ENCODE measurements at places on chromosomes 7 and 10.

DNA sequence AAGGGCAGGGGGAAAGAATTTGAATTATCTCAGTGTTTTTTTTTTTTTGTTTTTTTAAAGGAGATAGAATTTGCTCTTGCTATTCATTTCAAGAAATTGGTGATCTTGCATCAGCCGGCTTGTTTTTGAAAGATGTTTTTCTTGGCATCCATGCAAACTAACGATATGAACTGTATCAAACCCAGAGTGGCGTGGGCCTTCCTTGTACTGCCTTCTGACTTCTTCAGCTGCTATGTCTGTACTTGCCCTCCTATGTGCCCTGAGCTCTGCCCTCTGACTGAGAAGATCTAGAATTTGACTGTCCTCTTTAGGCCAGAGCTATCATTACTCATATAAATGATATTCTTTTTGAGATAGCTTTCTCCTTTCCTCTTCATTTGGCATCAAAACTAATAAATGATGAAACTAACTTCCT is 183.1 kb downstream of the EXOC4 start:
- no peak for DNase-seq

- DNase-seq: no peak
These were observed 494.9 kb upstream of the AKR1E2 start for GRCh38 chr10:4331150-4331549.

DNA sequence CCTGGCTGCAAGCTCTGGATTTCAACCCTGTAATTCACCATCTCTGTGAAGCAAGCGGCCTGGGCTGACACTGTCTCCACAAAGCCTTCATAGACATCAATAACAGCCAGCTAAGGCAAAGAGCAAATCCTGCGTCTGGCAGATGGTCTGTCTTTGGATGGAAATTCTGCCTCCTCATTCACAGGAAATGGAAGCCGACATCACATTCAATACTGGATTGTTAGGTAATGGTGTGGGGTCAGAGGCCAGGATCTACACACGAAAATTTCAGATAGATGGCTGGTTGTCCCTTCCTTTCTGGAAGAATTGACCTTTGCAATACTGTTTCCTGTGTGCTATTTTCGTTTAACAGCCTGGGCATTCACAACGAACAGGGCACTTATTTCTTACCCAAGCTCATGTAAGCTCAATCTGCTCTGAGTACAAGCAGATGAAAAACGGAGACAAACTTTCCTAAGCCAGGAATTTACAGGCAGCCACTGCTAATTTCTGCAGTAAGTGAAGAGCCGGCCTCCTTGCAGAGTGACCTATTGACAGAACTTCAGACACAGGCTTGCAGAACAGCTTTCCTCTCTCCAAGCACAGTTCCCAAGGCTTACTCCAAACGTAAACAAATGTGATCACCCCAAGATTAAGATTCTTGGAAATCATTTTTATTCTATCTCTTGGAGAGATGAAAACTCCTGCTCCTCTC is 3.1 kb upstream of the ADAM12 start:
- no peak for DNase-seq

DNA sequence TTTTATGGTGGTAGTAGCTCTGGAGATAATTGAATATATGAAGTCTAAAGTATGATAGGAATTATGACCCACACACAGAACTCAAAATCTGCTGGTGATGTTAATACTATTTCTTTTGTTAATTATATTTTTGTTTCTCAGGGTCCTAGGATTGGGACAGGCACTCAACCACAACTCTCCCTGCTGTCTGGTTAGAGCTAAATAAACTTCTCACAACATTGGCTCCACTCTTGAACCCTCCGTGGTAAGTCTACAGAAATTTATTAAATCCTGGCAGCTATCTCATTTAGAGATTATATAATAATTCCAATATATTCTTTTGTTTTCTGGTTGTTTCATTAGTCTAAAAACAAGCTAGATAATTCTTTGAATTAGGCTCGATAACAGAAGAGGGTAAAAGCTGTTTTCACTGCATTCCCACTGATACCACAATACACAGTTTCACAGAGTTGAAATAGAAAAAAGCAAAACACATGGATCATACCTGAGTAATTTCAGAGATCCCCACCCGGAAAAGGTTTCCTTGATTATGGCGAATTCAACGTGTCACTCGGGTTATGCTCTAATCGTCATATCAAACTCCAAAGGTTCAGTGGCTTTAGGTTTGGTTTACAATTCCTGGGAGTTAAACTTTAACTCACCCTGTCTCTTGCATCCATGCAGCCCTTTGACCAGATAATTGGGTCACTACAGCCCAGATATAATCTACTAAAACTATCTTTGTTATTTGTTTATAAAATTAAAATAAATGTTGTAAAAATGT is at the start of gene A1CF:
A1CF (minus strand) TSS at position 531 of the 763 bp plus-strand sequence. CDS start 25,687 bp downstream, outside the sequence.
- no peak for DNase-seq

DNA sequence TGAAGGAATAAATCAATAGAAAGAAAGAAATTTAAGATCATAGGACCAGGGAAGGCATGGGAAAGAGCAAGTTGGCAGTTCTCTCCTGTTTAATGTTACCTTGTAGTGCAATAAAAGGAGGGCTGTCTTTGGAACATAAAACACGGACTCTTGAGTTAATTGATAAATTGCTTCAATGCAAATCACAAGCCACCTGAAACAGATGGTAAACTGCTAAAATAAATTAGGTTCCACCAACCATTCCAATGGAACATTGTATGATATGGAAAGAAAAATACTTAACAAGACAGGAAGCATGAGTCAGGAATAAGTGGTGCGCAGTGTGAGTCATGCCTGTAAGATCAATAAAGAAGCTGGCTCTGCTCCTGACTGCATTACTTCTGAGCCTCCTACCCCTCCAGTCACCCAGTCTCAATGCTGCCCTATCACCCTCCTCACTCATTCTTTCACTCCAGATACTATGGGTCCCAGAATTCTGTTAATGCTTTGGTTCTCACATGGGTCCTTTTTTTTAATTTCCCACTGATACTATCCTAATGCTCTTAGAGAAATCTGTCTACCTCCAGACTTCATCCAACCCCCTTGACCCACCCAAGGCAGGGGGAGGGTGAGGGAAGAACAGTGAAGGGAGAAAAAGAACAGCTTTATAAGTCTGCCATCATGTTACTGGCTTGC is 78.9 kb downstream of the LRRC17 start:
- DNase-seq: no peak

GRCh38 chr7:141045842-141046620 is 27.8 kb upstream of the TMEM178B start:
- DNase-seq: no peak

DNA sequence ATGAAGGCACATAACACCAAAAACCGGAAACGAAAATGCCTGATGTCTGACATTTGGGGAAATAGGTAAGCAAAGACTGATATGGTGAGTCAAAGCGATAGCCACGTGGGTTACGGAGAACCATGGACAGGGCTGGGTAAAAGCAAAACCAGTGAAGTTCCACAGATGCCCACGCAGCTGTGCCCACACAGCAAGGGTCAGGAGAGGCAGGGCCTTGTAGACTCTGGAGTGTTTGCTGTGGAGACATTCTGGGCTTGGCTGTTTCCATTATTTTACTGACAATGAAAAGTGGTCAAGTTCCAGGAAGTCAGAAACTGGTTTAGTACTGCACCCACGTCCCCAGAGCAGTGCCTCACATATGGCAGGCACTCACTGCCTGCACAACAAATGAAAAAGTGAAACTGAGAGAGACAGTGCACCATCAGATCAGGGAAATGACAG is 148.7 kb downstream of the ZMYND11 start:
- DNase-seq: no peak

GRCh38 chr10:133336577-133337369 is at the start of gene CALY:
Gene CALY (minus strand): TSS chr10:133336896. CDS start chr10:133328989, 7,907 bp downstream.
- peak; percentile 58 for DNase-seq

DNA sequence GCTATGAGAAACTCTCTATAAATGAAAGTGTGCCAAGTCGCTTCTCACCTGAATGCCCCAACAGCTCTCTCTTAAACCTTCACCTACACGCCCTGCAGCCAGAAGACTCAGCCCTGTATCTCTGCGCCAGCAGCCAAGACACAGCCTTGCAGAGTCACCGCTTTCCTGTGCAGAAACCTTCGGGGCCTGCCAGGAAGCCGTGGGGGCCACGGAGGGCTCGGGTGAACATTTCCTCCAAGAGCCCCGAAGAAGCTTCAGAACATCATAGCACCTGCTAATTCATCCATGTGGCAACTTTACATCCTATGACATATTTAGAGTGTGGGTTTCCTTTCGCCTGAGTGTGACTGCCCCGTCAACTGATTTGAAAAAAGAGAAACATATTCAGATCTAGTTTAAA is 55.7 kb upstream of the PRSS58 start:
- no peak for DNase-seq

DNA sequence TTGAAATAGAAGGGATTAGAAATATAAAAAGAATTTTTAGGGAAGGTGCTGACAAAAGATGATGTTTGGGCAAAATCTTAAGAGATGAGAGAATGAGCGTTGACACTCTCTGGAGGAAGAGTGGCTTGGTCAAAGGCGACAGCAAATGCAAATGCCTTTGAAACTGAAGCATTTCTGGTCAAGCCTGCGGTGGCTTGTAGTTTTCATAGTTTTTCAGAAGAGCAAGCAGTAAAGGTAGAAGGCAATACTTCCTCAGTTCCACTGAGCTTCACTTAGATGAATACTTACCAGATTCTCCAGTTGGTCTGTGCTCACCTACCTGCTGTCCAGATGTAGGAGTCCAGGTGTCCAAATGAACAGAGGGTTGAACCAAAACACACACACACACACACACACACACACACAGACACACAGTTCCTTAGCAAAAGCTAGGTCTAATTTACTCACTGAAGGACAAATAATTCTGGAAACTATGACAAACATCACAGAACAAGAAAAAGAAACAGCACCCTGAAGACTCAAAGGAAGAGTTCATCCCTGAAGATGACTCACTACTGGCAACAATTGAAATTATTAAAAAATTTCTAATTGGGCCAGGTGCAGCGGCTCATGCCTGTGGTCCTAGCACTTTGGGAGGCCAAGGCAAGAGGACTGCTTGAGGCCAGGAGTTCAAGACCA is 12.1 kb upstream of the STK17A start:
- DNase-seq: no peak

- DNase-seq: no peak
These were observed 58.5 kb downstream of the MICU1 start for GRCh38 chr10:72567421-72567820.

- no peak for DNase-seq
These were observed 1.0 kb downstream of the TWIST1 start for GRCh38 chr7:19116121-19117090.

GRCh38 chr7:100107890-100108289 is 6.4 kb downstream of the AP4M1 start:
- no peak for DNase-seq

GRCh38 chr10:129962031-129962871 is 1.8 kb downstream of the EBF3 start:
- DNase-seq: no peak

GRCh38 chr7:102080434-102081243 is 206.0 kb upstream of the SH2B2 start:
- DNase-seq: no peak

GRCh38 chr7:111835066-111835465 is 272.8 kb upstream of the IMMP2L start:
- no peak for DNase-seq

- no peak for DNase-seq
These were observed 502 bp downstream of the PRKRIP1 start for GRCh38 chr7:102396710-102397019.

DNA sequence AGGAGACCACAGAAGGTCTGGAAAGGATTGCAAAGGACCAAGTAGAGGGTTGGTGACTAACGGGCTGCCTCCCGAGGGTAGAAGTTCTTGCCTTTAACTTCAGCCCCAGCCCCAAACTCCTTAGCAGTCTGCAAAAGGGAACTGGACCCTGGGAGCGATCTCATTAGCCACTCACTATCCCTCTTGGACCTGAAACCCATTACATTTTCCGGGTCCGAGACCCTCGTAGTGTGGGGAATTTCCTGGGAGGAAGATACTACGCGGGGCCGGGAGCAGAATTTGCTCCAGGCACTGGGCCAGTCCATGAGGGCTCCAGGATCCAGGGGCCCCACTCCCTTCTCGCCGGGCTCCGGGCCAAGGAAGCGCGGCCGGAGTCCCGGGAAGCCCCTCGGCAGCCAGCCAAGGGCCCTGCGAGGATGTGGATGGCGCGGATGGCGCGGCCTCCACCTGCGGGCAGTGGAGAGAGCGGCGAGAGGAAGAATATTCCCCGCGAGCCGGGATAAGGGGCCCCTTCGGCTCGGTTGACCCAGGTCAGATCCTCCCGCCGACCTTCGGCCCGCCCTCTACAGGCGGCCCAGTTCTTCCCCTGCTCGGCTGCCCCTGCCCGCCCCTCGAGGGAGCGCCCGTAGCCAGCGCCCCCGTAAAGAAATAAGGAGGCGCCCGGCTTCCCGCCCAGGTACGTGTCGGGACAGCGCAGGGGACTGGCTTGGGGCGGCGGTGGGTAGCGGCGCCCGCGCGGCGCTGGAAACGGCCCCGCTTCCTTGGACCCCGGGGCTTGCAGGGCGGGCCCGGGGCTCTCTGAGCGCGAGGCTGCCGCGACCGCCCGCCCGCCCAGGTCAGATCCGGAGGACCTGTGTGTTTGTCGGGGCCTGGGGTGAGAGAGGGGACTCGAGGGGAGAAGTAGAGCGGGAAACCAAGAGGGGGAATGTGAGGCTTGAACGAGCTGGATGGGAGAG is at the start of gene MYO3A:
MYO3A (plus strand) TSS at position 577 of the 956 bp plus-strand sequence. CDS start 17,882 bp downstream, outside the sequence.
- no peak for DNase-seq

DNA sequence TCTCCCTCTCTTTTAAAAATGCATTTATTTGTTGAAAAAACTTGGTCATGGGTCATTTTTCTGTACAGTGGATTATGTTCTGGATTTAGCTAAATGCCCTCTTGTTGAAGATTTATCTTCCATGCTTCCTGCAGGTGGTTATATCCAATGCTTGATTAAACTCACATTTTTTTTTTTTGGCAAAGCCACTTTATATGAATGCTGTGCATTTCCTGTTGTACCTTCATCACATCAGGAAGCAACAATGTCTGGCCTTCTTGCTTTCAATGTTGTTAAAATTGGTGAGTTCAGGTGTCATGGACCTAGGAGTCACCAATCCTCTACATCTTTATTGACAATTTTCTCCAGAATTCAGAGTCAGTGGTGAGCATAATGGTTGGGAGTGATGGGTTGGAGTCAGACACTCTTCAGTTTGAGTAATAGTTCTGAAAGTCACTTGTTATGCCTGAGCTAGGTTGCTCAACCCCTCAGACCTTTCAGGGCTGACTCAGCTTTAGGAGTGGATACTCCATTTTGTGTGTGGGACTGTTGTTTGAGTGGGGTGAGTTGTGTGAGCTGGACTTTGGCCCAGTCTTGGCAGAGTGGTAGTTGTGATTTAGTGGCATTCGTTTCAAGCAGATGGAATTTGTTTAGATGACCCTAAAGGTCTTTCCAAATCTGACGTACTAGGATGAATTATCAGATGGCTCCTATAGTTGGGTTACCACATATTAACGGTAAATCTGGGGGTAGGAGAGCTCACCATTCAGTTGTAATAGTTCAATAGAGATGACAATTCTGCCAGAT is 213.5 kb upstream of the ZNF32 start:
- no peak for DNase-seq

GRCh38 chr7:785416-785815 is 46.9 kb upstream of the SUN1 start:
- DNase-seq: no peak

Data from stimulated activated CD8-positive, alpha-beta memory T cell treated with anti-CD3 and anti-CD28 coated beads, Interleukin-4, amount 100 ng/mL, for 1 hour (primary cell).